ENCODE measurements at places on chromosomes 7 and 10.
A peak's percentile ranks its signal among the peaks of the same experiment; 100 is the strongest.

- DNase-seq, result no peak
Measured at GRCh38 chr10:70664702-70665195, 7.6 kb upstream of the ADAMTS14 start.

GRCh38 chr7:138324941-138325340, 135.1 kb upstream of the TRIM24 start:
- DNase-seq, result no peak

- peak; percentile 92 for DNase-seq
Measured at GRCh38 chr10:78757344-78757925, 311.3 kb upstream of the ZMIZ1 start.

DNA sequence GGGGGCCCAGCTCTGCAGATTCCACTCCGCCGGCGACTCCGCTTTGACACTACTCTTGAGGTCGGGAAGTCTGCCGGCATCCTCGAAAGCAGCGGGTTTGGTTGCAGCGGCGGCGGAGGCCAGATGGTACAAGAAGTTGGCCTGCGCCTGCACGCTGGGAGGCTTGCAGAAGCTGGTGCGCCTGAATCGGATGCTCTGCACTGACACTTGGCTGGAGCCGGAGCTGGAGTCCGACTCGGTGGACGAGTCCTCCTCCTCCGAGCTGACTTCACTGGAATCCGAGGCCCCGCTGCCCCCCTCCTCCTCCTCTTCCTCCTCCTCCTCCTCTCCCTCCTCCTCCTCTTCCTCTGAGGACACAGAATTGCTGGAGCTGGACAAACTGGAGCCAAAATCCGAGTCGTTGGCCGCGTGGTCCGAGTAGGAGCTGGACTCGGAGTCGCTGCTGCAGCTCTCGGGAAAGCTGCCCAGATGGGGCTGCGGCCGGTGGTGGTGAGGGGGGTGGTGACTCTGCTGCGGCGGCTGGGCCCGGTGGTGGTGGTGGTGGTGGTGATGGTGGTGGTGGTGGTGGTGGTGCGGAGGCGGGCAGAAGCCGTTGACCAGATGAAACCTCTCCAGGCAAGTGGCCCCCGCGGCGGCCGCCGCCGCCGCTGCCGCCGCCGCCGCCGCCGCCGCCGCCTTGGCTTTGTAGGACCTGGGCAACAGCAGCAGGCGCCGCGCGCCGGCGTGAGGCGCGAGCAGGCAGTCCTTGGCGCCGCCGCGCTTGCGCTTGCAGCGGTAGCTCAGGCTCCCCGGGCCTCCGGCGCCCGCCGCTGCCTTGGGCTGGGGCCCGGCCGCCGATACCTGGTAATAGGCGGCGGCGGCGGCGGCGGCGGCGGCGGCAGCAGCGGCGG, 9.0 kb downstream of the SKIDA1 start:
- DNase-seq, result peak; percentile 82

GRCh38 chr7:117780832-117781231, 92.4 kb downstream of the CTTNBP2 start:
- DNase-seq, result no peak

GRCh38 chr7:77895905-77896304, 97.3 kb downstream of the PHTF2 start:
- DNase-seq, result no peak

DNA sequence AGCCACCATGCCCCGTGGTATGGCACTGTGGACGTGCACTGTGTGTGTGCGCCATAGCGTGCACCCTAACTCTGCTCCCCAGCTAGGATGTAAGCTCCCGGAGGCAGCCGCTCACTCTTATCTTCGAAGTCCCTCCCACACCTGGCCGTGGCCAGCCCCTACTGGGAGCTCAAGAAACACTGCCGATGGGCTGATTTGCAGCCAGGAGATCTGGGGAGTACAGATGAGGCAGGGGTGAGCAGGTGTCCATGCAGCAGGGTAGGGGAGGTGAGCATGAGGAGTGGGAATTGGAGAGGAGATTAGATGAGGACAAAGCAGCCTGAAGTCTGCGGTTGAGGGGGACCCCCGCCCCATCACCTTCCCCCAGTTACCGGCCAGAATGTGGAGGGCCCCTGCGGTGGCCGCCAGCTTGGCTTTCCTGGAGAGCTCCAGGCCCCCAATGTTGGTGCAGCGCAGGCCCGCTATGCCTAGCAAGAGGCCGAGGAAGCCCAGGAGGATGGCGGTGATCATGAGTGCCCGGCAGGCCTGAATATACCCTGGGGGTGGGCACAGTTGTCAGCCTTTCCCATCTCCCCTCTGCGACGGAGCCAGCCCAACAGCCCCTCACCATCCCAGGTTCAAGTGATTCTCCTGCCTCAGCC, 3.6 kb downstream of the CLDN15 start:
- no peak for DNase-seq

DNA sequence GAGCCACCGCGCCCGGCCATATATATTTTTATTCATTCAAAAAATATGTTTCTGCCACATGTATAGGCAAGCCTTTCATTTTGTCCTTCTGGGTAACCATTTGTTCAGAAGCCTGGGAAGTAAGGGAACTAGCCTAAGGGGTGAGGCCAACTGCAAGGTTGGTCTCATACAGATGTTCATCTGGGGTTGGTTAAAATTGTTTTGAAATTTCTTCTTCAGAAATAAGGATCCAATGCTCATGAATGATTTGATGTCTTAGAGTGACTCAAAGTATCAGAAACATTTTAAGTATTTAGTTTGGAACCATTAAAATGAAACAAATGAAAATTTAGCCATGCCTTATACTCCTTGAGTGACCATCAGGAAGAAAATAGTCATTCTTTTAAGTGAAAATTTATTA, 397.2 kb downstream of the SUGCT start:
- DNase-seq, result no peak

DNA sequence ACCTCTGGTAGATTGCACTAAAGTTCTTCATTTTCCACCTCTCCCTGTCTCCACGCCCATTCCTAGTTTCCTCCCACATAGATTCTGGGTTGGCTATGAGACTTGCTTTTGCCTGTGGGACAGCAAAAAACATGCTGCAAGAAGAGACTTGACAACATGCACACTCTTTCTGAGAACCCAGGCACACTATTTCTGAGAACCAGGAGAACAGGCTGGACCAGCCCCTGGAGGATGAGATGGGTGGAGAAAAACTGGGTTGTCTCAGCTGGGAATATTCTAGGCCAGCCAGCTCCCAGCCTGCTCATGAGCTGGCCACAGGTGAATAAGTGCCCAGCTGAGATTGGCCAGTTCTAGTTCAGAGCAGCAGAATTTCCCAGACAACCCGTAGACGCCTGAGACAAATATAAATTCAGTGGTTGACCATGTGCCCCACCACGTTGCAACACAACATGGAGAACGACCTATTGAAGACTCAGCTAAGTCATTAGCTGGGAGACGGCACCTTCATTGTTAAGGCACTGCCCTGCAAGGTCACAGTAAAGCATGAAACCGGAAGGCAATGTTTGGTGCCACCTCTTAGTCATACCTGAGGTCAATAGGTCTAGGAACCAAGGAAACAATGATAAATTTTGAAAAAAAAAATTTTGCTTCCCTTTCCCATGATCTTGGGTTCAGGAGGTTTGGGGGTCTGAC, 92.7 kb upstream of the AKR1E2 start:
- no peak for DNase-seq

GRCh38 chr7:86469680-86470295, 173.9 kb upstream of the GRM3 start:
- peak; percentile 91 for DNase-seq

DNA sequence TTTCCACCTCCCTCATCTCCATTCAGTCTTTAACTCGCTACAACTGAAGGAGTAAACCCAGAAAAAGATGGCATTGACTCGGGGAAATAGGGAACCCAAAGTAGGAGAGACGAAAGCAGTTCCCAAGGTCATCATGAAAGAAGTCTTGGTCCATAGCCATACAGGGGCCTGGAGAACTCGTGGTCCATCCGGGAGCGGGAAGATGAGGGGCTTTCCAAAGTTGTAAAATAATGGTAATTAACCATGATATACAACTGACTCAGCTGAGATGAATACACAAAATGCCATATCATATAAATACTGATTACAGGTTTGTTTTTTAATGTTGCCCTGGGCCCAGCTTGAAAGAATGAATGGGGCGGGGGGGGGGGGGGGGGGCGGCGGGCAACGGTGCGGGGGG, 32.3 kb downstream of the RBM17 start:
- DNase-seq, result no peak

GRCh38 chr10:90674928-90675327, 182.9 kb downstream of the HTR7 start:
- no peak for DNase-seq

GRCh38 chr10:47058961-47059391, 147.7 kb downstream of the PTPN20 start:
- no peak for DNase-seq

- no peak for DNase-seq
Measured at GRCh38 chr7:135913404-135913803, 63.8 kb downstream of the MTPN start.

DNA sequence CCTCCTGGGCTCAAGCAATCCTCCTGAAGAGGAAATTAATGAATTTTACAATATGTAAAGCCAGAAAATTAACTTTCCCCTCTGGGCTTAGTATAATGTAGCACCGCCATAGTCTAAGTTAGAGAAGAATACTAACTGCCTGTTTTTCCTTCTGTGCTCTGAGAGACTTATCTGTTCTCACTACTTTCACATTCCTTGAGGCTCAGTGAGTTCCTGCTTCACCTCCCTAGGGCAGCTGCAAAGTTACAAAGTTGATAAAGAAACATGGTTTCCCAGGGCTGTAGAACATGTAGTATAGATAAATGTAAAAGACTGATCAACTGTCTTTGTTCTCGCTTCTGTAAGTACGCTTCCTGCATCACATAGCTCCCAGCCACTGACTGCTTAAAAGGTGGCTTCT, 16.0 kb upstream of the OLAH start:
- no peak for DNase-seq

- no peak for DNase-seq
Measured at GRCh38 chr10:42150428-42151061, 487.8 kb downstream of the ZNF33B start.

GRCh38 chr7:127417346-127417745, 24.8 kb upstream of the ZNF800 start:
- DNase-seq, result no peak

GRCh38 chr10:124546957-124547646, 85.5 kb downstream of the LHPP start:
- peak; percentile 95 for DNase-seq

DNA sequence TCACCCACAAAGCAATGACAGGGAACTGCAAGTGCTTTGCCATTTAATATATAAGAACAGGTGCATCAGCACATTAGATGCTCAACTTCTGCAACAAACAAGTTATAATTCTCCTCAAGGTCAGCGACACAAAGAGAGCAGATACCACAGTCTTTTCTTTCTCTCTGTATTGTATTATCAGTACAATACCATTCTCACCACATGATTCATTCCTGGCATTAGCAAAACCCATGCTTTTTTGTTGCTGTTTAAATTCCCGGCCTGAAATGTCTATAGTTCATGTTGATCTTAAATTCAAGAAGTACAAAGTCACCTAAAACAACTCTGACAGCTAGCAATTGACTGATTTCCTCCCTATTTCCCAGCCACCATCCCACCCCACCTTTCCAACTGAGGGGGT, 111.8 kb upstream of the FEZF1 start:
- no peak for DNase-seq

GRCh38 chr10:33794460-33794859, 460.0 kb upstream of the NRP1 start:
- no peak for DNase-seq

DNA sequence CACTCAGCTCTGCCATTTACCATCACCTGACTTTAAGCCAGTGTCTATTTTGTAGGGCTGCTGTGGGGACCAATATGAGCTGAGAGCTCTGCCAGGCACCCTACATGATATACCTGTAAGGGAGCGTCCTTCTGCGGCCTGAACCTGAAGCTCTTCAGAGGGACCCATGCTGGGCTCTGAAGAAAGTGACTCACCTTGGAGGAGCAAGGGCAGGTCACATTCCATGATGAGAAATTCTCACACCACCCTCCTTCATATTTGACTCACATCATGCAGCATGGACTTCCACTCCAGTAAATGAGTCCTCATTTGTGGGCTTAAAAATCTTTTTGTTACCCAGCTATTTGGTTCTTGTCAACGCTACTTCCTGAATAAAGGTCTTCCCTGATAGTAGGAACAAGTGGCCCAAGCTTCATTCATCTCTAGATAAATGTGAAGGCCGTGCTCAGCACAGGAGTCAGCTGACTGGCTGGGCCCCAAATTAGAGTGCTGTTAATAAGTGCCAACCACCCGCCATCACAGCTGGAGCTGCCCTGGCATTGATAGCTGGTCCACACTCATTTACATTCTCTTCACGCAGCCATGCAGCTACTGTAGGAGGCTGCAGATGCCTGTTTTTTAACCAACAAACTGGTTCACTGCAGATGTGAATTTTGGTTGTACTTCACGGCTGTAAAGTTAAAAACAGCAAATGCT, 78.4 kb downstream of the RNF216 start:
- peak; percentile 82 for DNase-seq

GRCh38 chr10:99782447-99783286, at the start of gene ABCC2:
ABCC2 (plus strand) TSS chr10:99782640; CDS start chr10:99782845, 205 bp downstream.
- DNase-seq, result no peak

GRCh38 chr10:58217612-58218011, 50.1 kb downstream of the IPMK start:
- no peak for DNase-seq

DNA sequence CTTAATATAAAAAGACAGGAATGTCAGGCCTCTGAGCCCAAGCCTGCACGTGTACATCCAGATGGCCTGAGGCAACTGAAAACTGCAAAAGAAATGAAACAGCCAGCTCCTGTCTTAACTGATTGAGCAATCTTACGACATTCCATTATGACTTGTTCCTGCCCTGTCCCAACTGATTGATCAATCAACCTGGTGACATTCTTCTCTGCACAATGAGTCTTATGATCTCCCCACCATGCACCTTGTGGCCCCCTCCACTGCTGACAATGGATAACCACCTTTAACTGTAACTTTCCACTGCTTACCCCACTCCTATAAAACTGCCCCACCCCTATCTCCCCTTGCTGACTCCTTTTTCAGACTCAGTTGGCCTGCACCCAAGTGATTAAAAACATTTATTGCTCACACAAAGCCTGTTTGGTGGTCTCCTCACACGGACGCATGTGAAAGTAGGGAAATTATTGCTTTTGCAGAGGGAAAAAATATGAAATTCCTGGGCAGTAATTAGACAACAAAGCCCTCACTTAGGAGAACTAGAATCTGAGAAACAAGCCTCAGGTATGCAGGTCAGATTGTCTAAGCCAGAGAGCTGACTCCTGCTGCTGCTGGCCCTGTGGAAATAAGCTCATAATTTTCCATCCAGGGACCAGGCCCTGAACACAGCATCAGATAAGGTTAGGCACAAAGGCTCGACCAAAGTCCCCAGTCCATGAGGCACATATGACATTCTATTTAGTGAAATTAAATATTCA, 5.3 kb downstream of the CYP3A7 start:
- no peak for DNase-seq

GRCh38 chr10:29630205-29631048, 4.3 kb downstream of the SVIL start:
- no peak for DNase-seq

- peak; percentile 80 for DNase-seq
Measured at GRCh38 chr7:131556053-131556908, at the start of gene PODXL. PODXL (minus strand) TSS chr7:131556628; CDS start chr7:131556359, 269 bp downstream.

- no peak for DNase-seq
Measured at GRCh38 chr10:48836605-48837004, 103.0 kb downstream of the LRRC18 start.

Measured in Karpas-422 (cell line).